ENCODE measurements at places on chromosomes 13 and 19.

- DNase-seq = no peak
Measured at GRCh38 chr13:36862002-36862685, 43.1 kb downstream of the RFXAP start.

GRCh38 chr13:80524447-80525215 is 183.7 kb upstream of the SPRY2 start:
- no peak for DNase-seq

DNA sequence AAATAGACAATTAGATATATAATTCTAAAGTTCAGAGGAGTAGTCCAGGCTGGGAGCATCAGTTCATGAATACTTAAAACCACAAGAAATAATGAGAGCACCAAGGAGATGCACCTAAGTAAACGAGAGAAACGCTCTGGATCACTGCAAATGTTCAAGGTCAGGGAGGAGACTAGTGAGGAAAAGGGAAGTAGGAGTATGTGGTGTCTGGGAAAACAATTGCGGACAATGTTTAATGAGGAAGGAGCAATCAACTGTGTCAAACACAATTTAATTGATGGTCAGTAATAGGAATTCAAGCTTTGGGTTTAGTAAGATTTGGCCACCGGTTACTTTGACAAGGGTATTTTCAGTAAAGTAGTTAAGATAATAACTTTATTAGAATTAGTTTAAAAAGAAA is 652.2 kb downstream of the DACH1 start:
- DNase-seq = no peak

DNA sequence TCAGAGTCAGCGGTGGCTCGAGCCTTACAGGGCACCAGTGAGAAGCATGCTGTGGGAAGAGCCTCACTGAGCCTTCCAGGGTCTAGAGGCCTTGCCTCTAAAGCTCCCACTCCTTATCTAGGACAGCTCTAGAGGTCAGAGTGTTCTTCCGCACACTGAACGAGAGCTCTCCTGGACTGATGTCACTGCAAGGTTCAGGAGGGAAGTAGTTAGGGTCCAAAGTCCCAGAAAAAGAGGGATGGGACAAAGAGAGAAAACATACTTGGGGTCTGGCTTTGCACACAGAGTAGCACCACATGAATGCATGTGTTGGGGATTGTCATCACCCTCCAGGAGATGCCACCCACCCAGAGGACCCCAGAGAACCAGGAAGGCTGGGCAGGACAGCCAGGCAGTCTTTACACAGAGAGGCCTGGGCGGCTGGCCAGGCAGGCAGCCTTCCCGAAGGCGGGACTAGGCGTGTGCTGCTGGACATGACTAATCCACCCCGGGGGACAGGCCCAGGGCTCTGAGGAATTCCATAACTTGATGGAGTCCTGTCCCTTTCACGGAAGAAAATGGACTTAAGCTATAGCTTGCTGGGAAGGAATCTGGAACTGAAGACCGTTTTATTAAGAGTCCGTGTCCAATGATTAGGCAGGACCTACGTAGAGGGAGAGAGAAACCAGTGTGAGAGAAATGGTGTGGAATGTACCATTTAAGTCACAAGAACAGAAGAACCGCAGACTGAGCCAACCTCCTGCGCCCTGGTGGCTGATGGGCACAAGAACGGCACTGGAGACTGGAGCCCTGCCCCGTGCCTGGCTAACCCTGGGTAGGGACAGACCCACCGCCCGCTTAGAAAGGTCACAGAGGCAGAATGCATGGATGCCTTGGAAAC is 16.6 kb upstream of the EPHX3 start:
- DNase-seq = no peak

GRCh38 chr13:65966991-65967451 is 1263.1 kb downstream of the PCDH9 start:
- DNase-seq = no peak

GRCh38 chr19:16361926-16362325 is 37.3 kb downstream of the KLF2 start:
- no peak for DNase-seq

GRCh38 chr13:71830323-71830722 is 36.7 kb downstream of the DACH1 start:
- no peak for DNase-seq

GRCh38 chr19:39389631-39390414 is 1.1 kb downstream of the PAF1 start:
- DNase-seq = no peak

- no peak for DNase-seq
Measured at GRCh38 chr13:79018166-79018565, 359.2 kb upstream of the OBI1 start.

GRCh38 chr19:7450243-7451223 is 38.3 kb downstream of the PEX11G start:
- no peak for DNase-seq

DNA sequence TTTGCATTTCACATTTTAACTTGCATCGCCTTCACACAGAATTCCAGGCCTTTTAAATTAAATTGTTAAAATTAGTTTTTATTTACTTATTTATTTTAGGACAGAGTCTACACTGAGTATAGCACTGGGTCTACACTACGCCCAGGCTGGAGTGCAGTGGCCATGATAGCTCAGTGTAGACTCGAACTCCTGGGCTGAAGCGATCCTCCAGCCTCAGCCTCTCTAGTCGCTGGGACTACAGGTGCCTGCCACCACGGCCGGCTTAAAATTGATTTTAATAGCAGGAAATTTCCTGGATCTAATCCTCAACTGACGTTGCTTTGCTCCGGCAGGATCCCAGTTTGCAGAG is 301 bp upstream of the ZNF610 start:
- DNase-seq = no peak

- DNase-seq = no peak
Measured at GRCh38 chr13:74452881-74453280, 318.7 kb upstream of the KLF12 start.

- DNase-seq = no peak
Measured at GRCh38 chr13:49494645-49495044, 1.1 kb upstream of the PHF11 start.

- no peak for DNase-seq
Measured at GRCh38 chr13:94313926-94314325, 165.6 kb downstream of the DCT start.

DNA sequence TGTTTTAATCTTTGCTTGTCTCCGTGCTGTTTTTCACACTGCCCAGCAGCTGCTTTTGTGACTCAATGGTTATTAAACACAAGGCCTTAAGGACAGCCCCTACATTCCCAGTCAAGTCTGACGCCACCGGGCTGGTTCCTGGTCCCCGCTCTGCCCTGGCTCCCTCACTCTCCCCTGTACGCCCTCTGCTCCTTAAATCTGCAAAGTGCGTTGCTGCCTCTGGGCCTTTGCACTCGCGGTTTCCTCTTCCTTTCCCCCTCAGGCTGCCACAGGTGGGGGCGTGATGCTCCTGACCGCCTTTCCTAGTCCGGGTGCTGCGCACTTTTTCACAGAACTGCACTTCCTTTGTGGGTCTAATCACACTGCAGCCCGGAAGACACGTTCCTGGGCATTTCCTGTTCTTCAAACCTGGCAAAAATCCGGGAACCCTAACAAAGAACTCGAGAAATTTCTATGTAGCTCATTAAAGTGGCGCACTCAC is 25.6 kb downstream of the NOSIP start:
- peak; percentile 53 for DNase-seq

GRCh38 chr13:94859811-94860210 is 147.5 kb upstream of the SOX21 start:
- DNase-seq = no peak

DNA sequence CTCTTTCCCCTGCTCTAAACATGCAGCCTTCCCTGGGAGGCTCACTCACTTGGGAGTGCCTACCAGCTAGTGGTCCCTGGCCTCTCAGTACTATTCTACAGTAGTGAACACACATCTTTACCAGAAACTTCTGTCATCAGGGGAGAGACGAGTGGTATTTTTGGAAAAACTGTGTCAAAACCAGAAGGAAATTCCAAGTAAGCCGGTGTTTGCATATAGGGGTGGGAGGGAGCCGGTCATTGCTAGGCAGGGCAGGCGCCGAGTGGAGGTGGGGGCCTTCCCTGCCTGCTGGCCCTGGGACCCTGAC is 7.0 kb downstream of the RPS9 start:
- DNase-seq = no peak

DNA sequence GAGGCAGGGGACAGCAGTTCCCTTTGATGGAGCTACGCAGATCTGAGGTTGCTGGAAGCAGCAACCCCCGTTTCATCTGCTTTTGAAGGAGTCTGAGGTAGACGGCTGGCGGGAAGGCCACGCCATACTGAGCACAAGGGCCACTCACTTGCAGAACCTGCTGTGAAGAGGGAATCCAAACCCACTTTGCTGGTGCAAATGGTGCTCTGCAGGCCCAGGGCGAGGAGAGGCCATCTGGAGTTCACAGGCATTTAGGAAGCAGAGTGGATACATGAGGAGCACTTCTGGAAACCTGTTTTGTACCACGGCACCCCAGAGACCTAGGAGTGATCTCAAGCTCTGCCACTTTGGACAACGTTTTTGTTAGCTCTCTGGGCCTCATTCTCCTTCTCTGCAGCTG is 227.8 kb downstream of the UQCRFS1 start:
- no peak for DNase-seq

DNA sequence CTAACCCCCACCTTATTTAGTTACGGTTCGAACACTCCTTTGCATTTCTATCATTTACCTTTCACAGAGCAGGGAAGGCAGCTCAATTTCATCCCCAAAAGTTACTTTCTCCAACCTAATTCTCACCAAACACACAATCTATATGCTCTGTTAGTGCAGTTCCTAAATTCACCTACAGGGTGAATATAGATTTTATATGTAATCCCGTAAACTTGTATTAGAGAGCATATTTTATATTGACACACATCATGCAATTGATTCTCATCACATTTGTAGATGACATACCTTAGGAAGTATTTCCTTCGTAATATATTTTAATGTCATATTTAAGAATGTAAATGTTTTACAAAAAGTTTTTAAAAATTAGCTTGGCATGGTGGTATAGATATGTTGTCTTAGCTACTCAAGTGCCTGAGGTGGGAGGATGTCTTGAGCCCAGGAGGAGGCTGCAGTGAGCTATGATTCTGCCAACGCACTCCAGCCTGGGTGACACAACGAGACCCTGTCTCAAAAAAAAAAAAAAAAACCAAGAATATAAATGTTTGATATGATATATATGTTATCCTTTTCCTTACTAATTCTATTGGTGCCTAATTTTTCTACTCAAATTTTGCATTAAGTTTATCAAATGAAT is 57.3 kb upstream of the TNFRSF19 start:
- no peak for DNase-seq

DNA sequence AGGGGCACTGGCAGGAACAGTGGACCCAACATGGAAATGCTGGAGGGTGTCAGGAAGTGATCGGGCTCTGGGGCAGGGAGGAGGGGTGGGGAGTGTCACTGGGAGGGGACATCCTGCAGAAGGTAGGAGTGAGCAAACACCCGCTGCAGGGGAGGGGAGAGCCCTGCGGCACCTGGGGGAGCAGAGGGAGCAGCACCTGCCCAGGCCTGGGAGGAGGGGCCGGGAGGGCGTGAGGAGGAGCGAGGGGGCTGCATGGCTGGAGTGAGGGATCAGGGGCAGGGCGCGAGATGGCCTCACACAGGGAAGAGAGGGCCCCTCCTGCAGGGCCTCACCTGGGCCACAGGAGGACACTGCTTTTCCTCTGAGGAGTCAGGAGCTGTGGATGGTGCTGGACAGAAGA is 4.1 kb downstream of the KLK2 start:
- DNase-seq = no peak

DNA sequence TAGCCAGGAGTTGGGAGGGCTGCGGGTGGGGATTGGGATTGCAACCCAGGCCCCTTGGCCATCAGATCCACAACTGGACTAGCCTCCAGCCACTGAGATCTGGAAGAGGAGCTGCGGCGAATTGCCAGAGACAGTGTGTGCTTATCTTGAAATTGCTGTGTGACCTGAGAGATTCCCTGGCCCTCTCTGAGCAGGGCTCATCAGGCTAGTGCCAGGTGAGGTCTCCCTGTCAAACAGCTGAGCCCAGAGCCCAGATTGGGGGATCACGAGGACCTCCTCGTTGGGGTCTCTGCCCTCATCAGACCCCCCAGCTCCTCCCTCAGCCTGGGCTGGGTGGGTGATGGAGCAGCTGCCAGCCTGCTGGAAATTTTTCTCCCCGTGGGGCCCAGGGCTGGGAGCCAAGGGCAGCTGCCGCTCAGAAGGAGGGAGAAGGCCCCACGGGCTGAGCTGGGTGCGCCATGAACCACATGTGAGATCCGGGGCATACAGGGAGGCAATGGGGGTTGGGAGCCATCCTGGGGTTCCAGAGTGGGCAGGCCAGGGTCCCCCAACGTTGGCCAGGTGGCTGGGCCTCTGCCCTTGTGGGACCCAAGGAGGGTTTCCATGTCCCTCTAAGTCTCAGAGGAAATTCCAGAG is 7.2 kb downstream of the FUT5 start:
- no peak for DNase-seq

- no peak for DNase-seq
Measured at GRCh38 chr13:42398533-42398932, 126.6 kb downstream of the AKAP11 start.

GRCh38 chr13:109869312-109870237 is 83.2 kb upstream of the IRS2 start:
- peak; percentile 10 for DNase-seq

DNA sequence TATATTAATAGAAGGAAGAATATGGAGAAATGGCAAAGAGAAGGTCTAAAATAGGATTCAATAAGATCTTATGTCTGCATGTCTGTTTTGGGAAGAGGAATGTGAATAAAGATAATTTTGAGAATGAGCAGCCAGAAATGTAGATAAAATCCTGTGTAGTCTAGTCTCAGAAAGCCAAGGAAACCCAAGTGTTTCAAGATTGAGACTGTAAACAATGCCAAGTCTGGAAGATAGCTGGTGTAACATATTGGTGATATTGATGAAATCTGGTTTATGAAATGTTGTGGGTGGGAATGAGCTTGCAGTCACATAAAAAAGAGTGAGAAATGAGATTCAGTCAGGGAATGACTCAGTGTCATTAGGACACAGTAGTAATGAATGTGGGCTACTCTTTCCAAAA is 1180.3 kb upstream of the PCDH20 start:
- DNase-seq = no peak

All from stimulated activated CD4-positive, alpha-beta T cell treated with anti-CD3 and anti-CD28 coated beads, Interleukin-4, amount 100 ng/mL, for 4 hours (primary cell).